KBM-7 (cell line): ENCODE measurements at places on chromosomes 3 and 15.

DNA sequence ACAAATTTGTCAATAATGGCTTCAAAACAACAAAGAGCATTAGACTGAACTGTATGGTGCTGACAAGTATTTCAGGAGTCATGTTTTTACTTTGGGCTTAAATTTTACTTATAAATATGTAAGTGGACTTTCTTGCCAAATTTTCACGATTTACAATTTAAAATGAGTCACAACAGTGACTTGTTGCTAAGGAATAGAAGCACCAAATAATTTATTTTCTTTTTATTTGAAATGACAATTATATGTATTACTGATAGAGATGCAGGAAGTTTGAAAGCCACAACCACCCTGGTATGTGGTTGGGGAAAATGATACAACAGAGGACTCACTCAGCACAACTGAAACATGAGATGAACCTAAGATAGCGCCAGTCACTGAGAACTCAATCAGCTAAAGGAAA is 90.3 kb downstream of the FMN1 start:
- no peak for DNase-seq

GRCh38 chr3:54966979-54967378 is 39.1 kb upstream of the LRTM1 start:
- DNase-seq = no peak

GRCh38 chr3:69458803-69459365 is 73.0 kb upstream of the FRMD4B start:
- DNase-seq = peak; percentile 59

- no peak for DNase-seq
Measured at GRCh38 chr3:122232485-122232884, 49.0 kb downstream of the CASR start.

DNA sequence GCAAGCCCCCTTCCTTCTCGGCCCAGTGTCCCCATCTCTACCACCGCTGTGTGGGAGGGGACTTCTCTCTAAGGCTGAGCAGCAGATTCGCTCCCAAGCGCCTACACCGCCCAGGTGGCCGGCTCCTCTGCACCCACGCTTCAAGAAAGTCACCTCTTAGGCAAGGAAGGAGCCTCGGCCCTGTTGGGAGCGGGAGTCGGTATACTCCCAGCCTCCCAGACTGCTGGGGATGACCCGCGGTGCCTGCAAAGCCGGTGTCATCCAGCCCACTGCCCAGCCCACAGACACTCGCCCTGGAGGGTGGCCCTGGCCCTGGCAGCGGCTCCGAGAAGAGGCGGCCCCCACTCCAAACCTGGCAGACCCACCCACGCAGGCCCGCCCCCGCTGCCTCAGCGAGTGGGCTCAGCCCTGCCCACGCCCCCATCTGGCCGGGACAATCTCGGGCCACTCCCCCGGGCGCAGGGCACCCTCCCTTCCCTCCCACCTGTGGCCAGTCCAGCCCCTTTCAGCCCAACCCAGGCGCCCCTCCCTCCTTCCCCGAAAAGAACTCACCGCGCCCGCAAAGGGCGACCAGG is 396 bp downstream of the CHRNB4 start:
- DNase-seq = no peak
